ENCODE measurements at places on chromosomes 11 and 22.

DNA sequence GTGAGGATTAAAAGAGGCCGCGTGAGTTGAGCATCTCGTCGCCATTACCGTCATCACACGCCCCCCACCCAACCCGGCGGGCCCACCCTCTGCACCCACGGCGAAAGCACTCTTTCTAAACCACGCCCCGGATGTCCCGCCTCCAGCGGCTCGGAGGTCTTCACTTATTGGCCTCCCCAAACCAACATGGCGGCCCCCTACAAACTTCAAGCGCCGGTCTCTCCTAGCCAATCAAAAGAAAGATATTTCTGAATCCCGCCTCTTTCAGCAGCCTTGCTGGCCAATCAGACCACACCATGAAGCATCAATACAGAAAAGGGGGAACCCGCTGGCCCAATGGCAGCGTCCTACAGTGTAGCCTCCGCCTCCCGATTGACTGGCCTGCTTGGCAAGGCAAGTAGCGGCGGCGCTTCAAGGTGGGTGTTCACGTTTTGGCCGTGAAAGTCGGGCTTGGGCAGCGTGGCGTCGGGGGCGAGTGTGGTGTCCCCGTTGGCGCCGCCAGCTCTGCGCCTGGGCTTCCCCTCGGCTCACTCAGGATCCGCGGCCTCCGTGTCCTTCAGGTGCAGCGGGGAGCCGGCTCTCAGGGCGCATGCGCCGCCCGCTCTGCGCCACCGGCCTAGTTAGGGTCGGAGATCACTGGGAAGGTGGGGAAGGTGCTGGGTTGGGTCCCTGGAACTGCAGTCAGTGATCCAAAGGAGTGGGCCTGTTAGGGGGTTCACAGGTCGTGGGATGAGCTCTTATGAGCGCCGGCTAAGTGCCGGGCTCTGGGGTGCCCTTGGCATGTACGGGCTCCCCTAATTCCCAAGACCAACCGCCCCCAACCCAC lies at the start of gene NDUFS8:
TSS of gene NDUFS8 (plus strand) at position 364 of the 826 bp plus-strand sequence. CDS start 1,471 bp downstream, outside the sequence.
- DNase-seq: peak; percentile 99

DNA sequence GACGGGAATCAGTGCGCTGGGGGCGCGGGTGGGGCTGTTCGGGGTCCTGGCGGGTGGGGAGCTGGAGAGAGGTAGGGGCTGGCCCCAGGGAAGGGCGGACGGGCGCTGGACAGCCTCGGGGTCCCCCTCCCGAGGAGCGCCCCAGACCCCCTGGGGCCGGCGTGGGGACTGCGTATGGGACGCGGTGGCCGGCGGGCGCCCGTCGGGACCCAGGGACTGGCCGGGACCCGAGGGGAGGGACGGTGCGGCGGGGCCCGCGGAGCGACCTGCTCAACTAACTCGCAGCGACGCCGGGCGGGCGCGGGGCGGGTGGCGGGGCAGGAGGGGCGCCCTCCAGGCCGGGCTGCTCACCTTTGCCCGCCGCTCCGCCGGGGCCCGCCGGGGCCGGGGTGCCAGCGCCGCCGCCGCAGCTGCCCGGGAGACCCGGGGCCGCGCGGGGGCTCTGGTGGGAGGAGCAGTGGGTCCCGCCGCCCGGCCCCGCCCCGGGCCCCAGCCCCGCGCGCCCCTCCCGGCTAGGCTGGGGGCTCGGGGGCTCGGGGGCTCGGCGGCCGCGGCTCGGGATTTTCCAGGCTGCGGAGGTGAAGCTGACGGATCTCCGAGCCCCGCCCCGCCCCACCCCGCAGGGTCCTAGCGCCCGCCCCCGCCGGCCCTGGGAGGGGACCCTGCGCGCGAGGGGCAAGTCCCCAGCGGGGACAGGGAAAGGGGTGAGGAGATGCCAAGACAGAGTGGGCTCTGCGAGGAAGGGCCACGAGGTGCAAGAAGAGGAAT lies 12.3 kb downstream of the STARD10 start:
- peak; percentile 29 for DNase-seq

DNA sequence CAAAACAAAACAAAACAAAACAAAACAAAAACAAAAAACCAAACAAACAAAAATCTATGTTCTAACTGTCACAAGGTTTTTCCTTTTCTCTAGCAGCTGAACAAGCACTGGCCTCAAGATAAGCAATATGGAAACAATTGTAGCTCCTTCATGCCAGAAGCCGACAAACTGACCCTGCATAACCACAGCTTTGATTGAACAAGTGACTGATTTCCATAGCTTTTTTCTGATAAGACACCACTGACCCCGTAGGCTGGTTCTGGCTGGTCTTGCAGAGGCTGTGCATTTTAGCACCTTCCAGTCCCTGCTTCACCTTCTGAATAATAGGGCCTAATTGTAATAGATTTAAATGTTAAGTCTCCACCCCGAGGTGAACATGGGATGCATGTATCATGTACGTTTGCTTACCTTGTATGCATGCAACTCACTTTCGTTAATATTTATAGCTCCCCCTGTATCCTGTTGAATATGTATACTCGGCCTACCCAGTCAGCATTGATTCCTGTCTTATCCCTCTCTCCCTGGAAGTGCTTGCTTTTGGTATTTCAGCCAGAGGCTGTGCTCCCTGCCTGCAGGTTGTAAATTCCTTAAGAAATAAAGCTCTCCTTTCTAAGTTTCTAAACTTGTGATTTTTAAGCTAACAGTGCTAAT lies 49.6 kb downstream of the CNTF start:
- DNase-seq: no peak

DNA sequence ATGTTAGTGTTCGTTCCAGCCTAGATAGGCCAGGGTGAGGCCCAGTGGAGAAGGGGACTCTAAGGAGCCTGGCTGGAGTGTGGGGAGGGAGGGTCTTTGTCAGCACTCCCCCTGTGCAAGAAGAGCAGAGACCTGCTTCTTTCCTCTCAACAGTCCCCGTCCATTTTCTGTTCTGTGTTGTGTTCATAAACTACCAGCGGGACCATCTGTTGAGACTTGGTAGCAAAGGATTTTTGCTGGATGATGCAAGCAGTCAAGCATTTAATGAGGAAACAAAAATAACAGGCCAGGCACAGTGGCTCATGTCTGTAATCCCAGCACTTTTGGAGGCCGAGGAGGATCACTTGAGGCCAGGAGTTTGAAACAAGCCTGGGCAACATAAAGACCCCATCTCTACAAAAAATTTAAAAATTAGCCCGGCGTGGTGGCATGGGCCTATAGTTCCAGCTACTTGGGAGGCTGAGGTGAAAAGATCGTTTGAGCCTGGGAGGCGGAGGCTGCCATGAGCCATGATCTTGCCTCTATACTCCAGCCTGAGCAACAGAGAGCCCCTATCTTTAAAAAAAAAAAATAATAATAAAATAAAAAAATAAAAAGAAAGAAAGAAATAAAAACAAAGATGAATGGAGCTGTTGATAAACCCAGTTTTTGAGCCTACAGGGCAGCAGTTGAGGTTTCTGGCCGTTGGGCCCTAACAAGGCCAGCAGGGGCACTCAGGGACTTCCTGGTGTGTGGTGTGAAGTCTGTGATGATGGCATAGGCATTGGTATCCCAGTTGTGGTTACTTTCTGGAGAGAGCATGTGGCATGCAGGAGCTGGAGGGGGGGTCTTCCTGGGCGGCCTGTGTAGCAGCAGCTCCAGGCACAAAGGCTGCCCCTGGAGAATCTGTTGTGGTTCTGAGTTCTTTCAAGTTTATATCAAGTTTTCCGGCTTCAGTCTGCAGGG lies 1.7 kb upstream of the TXNRD2 start:
- peak; percentile 97 for DNase-seq

GRCh38 chr11:104713401-104713800 lies 184.9 kb downstream of the CASP12 start:
- no peak for DNase-seq

- peak; percentile 3 for DNase-seq
These were observed 160.2 kb upstream of the LARGE1 start for GRCh38 chr22:34080433-34080832.

- DNase-seq: no peak
These were observed 1329.0 kb downstream of the LRRC4C start for GRCh38 chr11:40130427-40130826.

DNA sequence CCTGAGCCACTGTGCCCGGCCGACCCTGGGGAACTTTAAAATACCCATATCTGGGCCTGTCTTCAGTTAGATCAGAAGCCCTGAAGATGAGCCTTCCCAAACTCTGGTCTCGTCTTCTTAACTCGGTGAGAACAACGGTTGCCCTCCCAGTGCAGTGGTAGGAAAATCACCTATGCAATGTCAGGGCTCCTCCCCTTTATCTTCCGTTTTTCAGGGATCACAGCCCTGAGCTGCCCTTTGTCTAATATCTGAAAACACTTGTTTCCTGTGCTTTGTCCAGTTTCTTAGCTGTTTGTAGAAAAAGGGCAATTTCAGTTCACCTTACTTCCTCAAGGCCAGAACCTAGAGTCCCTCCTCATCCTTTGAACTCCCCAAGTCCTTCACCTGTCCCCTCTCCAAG lies 9.4 kb downstream of the DRAP1 start:
- no peak for DNase-seq

DNA sequence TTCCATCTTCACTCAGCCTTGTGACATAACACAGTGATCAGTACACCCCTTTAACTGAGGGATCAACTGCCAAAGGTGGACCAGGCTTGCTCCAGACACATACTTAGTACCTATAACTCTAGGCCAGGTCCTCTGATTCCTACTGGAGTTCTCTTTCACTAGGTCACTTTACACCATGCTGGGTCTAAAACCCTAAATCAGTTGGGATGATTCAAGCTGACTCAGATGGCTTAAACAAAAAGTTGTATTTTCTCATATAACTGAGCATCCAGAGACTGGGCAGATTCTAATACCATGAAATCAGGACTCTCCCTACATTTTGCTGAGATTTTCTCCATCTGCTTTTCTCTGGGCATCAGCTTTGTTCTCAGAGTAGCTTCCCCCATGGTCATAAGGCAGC lies 26.0 kb upstream of the FLI1 start:
- DNase-seq: peak; percentile 44

DNA sequence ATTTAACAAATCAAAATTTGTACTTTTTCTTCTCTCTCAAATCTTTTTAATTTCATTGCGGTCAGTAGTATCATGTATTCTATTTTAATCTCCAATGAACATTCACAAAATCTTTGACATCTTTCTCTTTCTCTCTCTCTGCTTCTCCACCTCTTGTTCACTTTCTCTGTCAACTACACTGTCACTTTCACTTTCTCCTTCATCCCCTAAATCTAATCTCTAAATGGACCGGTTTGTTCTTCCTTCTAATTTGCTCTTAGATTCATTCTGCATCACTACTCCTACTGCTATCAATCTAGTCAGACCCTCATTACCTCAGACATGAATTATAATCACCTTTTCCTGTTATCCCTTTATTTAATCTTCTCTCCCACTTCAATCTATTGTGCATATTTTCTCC lies 18.6 kb downstream of the CCDC73 start:
- no peak for DNase-seq

GRCh38 chr11:72792437-72793021 lies 1.3 kb downstream of the STARD10 start:
- no peak for DNase-seq

DNA sequence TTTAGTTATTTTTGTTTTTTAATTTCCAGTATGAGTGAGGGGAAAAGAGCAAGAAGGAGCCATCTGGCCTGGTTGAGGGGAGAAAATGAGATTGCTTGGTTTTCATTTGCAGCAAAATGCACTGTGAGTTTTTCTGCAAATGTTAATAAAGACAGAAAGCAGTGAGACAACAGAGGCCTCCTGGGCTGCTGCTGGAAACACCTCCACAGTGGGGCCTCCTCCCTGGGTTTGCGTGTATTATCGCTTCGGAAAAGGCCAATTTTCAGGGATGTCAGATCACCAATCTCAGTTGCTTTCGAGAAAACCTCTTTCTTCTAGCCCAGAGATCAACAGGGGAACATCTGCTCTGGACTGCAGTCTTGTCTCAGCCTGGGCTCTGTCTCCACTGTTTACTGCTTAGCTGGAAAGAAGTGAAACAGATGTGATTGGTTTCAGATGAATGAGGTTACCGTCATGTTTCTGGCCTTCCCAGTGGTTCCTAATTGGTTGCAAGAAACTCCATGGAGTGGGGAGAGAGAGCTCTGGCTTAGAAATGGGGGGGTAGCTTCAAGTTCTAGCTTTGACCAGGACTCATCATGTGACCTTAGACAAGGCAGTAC lies 17.3 kb downstream of the TSPAN18 start:
- no peak for DNase-seq

DNA sequence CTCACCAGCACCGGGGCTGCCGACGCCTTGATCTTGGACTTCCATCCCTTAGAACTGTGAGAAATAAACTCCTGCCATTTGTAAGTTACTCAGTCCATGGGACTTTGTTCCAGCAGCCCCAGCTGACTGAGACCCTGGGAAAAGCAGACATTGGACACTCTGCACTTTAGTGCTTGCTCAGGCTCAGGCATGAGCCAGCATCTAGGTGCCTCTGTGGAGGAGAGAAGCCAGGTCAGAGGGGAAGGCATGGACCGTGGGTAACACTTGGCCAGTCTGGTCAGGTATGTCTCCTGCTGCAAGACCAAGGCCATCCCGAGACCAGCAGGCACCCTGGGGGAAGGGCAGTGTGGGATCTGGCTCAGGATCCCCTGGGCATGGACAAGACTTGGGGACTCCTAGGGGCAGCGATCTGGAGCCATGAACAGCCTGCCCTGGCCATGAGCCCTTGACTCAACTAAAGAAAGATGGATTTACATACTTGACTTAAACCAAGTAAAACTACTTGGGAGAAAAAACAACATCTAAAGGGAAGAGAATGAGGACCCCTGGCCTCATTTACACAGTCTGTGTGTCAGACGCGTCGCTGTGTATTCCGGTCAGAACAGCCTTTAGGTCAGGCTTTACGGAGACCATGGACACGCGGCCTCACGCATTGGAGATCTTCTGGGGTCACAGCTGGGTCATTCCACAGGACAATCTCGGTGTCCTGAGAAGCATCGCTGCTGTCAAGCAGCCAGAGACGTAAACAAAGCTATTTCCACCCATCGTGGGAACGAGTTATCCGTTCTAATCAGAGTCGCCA lies 497.1 kb downstream of the BRD1 start:
- no peak for DNase-seq

DNA sequence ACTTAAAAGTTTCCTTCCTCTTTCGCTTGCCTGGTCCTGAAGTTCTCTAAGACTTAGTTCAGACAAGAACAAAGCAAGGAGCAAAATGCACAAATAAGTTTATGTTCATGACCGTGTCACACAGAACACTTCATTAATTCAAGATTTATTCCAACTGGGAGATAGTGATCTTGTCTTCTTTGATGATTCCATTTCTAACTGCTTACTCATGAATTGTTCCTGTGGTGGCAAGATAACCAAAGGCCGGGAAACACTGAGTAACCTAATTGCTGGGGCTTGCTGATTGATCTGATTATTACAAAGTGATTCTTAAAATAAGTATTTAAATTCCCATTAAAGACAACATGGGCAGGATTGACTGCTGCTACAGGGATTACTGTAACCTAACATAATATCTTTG lies 1462.9 kb upstream of the RAG2 start:
- peak; percentile 9 for DNase-seq

DNA sequence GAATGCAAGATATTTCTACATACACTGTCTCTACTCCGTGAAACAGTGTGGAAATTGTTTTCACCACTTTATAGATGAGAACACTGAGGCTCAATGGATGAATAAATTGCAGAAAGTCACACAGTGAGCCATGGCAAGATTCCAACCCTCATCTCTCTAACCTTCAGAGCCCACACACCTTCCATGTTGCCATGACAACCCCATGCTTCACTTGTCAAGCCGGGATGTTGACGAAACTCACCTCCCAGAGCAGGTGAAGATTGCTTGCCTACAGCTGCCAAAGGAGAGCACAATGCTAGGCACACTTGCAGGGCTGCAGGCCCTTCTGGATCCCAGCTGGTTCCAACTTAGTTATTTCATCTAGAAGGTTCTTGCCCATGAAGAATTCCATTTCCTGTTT lies 71.4 kb upstream of the SEZ6L start:
- DNase-seq: no peak

Data from fibroblast of skin of back (primary cell).